ENCODE measurements at places on chromosomes 13 and 19. TPM values are rescaled to one million over a fixed set of nuclear protein-coding genes. Genes with fewer than 3 reads are reported as not detected.

Gene VSTM1
- total RNA-seq: not detected

Gene OSCAR
- 0.63 TPM for total RNA-seq

Gene GNG7
- 0.73 TPM for total RNA-seq

Gene SIN3B
- 44.0 TPM for total RNA-seq

Gene SBNO2
- total RNA-seq: 93.6 TPM

Gene SPIB
- not detected for total RNA-seq

Gene FCER2
- total RNA-seq: not detected

Gene CYP2A6
- not detected for total RNA-seq

Gene AXL
- 448 TPM for total RNA-seq

Gene ZNF583
- 3.9 TPM for total RNA-seq

Gene PGLYRP2
- not detected for total RNA-seq

Gene ZNF534
- 0.07 TPM for total RNA-seq

Gene ICAM4
- total RNA-seq: 0.10 TPM

Gene ACP7
- total RNA-seq: 11.4 TPM

Gene ADPRHL1
- 1.1 TPM for total RNA-seq

Gene FAM83E
- 0.23 TPM for total RNA-seq

Gene FPR3
- total RNA-seq: 0.07 TPM

Gene INAFM1
- 3.9 TPM for total RNA-seq

Gene SIGLEC9
- not detected for total RNA-seq

Gene CPB2
- not detected for total RNA-seq

Gene LHB
- total RNA-seq: not detected

Gene KLK3
- total RNA-seq: not detected

Gene NCAN
- total RNA-seq: not detected

Gene ADM5
- total RNA-seq: 0.36 TPM

Gene CPAMD8
- total RNA-seq: 1.6 TPM

Gene COX7A1
- total RNA-seq: 34.2 TPM

Gene PNMA8A
- total RNA-seq: 3.2 TPM

Gene SMIM24
- not detected for total RNA-seq

Gene ZNF665
- total RNA-seq: 3.3 TPM

Gene CABP5
- total RNA-seq: not detected

Gene ZBTB7A
- total RNA-seq: 36.9 TPM

Gene KANK3
- total RNA-seq: 0.26 TPM

Gene FUT2
- not detected for total RNA-seq

Gene PLK5
- not detected for total RNA-seq

Gene APOC4
- total RNA-seq: not detected

Gene KLK4
- total RNA-seq: not detected

Gene SPTBN4
- 1.2 TPM for total RNA-seq

Gene FOSB
- 5.7 TPM for total RNA-seq

Gene NXNL1
- total RNA-seq: not detected

Gene CYP2F1
- not detected for total RNA-seq

Gene PABPC3
- total RNA-seq: 0.10 TPM

Gene USHBP1
- total RNA-seq: 0.07 TPM

Gene ZNF546
- 6.2 TPM for total RNA-seq

Gene NKPD1
- 0.26 TPM for total RNA-seq

Gene RYR1
- total RNA-seq: 0.03 TPM

Gene LRRC8E
- total RNA-seq: 3.1 TPM

Gene RAB3A
- total RNA-seq: 8.6 TPM

Gene CCDC169
- total RNA-seq: 1.6 TPM

Gene DAND5
- 0.13 TPM for total RNA-seq

Gene PSG1
- total RNA-seq: 1.7 TPM

Gene RELB
- 6.1 TPM for total RNA-seq

Gene GATAD2A
- 55.7 TPM for total RNA-seq

Gene TEKTIP1
- not detected for total RNA-seq

Gene ZNF529
- total RNA-seq: 10.0 TPM

Gene IRGQ
- total RNA-seq: 29.3 TPM

Gene ZNF581
- 24.6 TPM for total RNA-seq

All from smooth muscle cell of the pulmonary artery (primary cell).